CD8-positive, alpha-beta memory T cell (primary cell): ENCODE measurements at places on chromosomes 2 and 18. TPM values are rescaled to one million over a fixed set of nuclear protein-coding genes. Genes with fewer than 3 reads are reported as not detected.

- no peak overlapping the region for H3K4me3 ChIP-seq
- peak; percentile 50 for DNase-seq
- no peak overlapping the region for H3K27ac ChIP-seq
- H3K27me3 ChIP-seq: no peaks in the 10 kb centered on the region
Observed at GRCh38 chr2:190551928-190552327, 17.4 kb upstream of the NEMP2 start.

The SERPINB13 gene
- not detected for total RNA-seq

GRCh38 chr2:48779019-48779716 lies 23.6 kb upstream of the LHCGR start:
- DNase-seq: no peak
- no peaks in the 10 kb centered on the region for H3K27me3 ChIP-seq
- no peaks in the 10 kb centered on the region for H3K4me1 ChIP-seq
- H3K4me3 ChIP-seq: no peak overlapping the region
- H3K27ac ChIP-seq: no peak overlapping the region
- no peaks in the 10 kb centered on the region for H3K36me3 ChIP-seq

DNA sequence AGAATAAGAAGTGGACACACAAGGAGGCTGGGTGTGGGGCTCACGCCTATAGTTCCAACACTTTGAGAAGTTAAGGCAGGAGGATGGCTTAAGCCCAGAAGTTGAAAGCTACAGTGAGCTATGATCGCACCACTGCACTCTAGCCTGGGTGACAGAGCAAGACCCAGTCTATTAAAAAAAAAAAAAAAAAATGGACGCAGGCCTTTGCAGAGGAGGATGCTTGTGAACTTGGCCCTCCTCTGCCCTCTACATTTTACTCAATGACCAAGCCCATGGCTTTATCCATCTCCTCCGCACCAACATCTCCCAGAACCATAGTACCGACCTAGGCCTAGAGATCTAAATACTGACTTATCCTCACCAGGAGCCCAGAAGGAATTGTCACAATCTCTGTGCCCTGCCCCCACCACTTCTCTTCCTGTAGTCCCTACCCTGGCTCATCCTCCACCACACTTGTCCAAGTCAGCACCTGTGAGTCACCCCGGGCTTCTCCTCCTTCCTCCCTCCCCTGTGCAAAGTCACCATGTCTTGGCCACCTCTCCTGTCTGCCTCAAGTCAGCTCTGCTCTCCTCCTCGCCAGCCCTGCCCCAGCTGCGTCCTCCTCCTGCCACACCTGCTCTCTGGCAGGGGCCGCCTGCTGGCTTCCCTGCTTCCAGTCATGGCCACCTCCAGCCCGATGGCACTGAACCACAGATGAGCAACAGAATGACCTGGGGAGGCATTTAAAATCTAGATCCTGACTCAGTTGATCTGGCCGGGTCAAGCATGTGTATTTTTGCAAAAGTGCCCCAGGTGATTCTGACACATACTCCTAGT lies 35.8 kb upstream of the ASPRV1 start:
- peaks cover under 1% of the 10 kb centered on the region for H3K4me1 ChIP-seq
- H3K27me3 ChIP-seq: no peaks in the 10 kb centered on the region
- H3K4me3 ChIP-seq: no peak overlapping the region
- H3K27ac ChIP-seq: peak overlapping the region; percentile 15
- no peak for DNase-seq
- peaks cover 9% of the 10 kb centered on the region for H3K36me3 ChIP-seq

- peaks cover 22% of the 10 kb centered on the region for H3K36me3 ChIP-seq
- H3K27ac ChIP-seq: no peak overlapping the region
- no peak overlapping the region for H3K4me3 ChIP-seq
- H3K4me1 ChIP-seq: peaks cover 6% of the 10 kb centered on the region
Observed at GRCh38 chr18:23512641-23513040, 9.3 kb downstream of the RMC1 start.
